ENCODE measurements at places on chromosomes 6 and 20.

DNA sequence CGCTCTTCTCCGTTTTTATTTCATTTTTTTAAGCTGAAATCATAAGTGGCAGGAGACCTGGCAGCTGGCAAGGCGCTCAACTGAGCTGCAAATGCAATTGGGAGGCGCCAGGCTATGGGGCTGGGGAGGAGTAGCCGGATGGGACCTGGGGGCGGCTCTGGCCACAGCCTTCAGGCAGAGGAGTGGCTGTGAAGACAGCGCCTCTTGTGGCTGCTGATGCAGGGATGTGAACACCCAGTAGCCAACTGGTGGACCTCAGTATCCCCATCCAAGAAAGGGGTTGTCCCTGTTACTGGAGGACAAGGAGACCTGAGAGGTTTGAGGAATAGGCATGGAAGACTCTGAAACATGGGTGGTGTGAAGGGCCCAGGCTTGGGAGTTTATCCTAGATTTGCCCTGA is 12.6 kb downstream of the KCNK17 start:
- DNase-seq = no peak

DNA sequence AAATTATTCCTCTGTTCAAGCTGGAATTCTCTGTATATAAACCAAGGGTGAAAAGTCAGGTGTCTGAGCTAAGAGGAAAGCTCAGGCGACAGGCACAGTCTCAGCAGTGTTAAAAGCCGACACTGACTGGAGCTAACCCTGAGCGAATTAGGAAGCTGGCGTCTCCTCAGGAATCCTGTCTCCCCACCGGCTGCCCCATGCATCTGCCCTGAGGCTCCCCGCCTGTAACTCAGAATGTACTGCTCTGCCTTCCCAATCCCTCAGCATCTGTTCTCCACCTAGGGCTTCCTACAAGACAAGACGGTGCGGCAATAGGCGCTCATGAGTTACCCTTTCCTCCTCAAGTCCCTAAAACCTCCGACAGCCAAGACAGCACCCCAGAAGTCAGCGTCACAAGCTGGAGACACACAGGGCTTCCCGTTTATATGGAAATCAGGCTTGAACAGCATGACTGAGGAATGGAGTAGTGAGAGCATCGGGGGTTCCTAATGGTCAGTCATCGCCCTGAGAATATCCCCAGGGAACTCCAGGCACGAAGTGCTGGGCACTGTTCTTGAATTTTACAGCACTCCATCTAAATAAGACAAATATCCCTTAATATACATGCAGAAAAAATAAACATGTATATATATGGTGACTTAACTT is 33.5 kb downstream of the WDR27 start:
- no peak for DNase-seq

GRCh38 chr6:11423667-11424066 is 113.9 kb upstream of the TMEM170B start:
- DNase-seq = no peak

DNA sequence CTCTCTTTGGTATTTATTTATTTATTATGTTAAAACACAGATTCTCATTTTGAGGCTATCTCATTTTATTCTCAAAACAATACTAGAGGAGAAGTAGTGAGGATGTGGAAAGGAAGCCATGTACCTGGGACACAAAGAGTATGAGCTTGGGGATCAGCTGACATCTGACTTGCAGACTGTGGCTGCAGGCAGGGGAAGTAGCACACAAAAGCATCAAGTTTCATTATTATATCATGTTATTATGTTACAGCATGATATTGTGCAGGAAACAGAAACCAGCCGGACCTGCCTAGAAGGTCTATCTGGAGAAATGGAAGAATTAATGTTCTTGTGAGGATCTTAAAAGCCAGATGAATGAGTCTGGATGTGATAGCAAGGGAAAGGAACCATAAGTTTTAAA is 248.2 kb downstream of the KHDC1L start:
- DNase-seq = no peak

DNA sequence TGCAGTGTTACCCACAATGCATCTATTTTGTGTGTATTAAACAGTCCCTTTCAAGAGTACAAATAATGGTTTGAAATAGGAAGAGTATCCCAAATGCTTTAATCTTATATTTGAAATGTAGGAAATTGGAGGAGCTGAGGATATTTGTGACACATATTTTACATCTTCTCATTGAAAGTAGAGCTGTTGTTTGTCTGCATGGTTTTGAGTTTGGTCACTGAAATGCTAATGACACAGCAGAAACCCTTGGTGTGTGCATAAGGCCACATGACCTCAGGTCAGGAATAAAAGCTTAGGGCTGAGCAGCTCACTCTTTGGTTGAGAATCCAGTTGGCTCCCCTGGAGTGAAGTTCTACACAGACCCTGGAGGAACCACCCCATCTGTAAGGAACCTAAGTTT is 49.8 kb downstream of the TPD52L1 start:
- no peak for DNase-seq

DNA sequence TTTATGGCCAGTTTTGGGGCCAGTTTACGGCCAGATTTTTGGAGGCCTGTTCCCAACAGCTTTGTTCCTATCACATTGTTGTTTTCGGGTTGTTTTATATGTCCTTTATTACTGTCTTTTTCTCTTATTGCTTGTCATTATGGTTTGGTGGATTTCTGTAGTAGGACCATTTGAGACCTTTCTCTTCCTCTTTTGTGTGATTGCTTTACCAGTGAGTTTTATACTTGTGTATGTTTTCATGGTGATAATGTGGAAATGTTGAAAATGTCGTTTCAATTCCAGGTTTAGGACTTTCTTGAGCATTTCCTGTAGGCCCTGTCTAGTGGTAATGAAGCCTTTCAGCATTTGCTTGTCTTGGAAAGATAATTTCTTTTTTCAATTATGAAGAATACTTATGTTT is 17.8 kb downstream of the HLA-B start:
- DNase-seq = no peak

GRCh38 chr20:23928788-23929187 is 49.2 kb upstream of the CST5 start:
- no peak for DNase-seq

GRCh38 chr6:56552187-56553130 is 90.2 kb downstream of the DST start:
- no peak for DNase-seq

DNA sequence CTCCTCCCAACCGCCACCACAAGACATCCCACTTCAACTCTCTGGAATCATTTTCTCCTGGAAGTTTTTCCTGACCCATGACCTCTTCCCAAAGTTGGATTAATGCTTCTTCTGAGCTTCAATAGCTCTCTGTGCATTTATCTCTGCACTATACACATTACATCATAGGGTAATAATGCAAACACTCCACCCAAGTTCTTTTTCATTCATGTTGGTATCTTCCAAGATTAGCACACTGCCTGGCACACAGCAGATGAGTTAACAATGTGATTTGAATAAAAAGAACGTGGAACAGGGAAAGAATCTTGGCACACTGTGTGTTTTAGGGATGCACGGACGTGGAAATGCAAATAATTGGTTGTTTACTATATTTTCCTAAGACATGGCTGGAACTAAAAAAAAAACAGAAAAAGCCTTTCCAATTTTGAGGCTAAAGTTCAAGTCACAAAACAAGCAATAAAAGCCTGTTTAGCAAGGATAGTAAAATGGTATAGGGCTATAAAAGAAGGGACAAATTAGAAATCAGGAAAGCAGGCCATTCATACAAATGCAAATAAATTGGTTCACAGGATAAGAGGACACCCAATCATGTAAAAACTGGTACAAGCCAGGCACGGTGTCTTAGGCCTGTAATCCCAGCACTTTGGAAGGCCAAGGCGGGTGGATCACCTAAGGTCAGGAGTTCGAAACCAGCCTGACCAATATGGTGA is 1.6 kb upstream of the FAM135A start:
- DNase-seq = no peak

DNA sequence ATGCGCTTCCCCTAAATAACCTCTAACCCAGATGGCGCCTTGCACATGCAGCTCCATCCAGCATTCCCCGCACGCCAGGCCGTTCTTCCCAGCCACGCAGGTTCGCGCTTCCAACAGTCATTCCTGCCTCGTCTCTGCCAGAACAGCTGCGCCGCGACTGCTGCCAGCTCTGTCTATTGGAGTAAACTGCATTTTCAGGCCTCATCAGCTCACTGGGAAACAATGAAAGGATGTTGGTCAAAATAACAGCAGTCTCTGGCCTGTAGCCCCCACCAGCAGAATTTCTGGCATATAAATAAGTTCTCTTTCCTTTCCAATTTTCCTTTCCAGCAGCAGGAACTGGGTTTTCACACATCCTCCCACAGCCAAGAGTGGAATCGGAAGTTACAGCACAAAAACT is 14.6 kb downstream of the NRSN1 start:
- no peak for DNase-seq

DNA sequence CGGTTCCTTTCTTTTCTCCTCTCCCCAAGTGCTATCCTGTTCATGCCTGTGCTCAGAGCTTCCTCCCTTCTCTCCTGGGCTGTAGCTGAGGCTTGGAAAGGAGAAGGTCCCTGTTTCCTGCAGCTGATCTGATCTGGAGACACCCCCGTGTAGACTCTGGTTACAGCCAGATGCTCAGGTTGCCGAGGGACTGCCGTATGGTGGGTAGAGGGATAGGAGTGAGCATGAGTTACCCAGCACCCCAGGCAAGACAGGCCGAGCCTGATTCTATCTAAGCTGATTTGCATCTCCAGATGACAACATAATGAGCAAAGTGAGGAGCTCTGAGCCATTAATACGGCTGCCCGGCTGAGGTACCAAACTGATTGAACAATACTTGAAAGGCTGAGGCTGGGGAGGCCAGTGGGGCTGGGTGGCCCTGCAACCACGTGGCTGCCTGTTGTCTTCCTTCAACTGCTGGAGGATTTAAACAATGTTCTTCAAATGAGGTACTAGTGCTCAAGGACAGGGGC is 91.8 kb downstream of the ASXL1 start:
- no peak for DNase-seq

DNA sequence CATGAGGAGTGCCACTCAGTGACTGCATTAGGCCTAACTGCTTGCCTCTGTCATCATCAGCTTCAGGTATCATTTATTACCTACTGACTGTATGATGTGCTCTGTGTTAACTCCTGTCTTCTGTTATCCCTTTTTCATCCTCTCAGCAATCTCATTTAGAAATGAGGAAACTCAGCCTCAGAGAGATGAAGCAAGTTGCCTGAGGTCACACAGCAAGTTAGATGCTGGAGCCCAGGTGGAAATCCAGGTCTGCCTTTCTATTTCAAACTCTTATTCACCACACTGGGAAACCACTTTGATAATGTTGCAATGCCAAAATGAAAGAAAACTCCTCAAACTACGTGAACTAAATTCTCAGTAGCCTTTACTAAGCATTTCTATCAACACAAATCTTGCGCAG is 1.3 kb downstream of the FERMT1 start:
- DNase-seq = no peak

DNA sequence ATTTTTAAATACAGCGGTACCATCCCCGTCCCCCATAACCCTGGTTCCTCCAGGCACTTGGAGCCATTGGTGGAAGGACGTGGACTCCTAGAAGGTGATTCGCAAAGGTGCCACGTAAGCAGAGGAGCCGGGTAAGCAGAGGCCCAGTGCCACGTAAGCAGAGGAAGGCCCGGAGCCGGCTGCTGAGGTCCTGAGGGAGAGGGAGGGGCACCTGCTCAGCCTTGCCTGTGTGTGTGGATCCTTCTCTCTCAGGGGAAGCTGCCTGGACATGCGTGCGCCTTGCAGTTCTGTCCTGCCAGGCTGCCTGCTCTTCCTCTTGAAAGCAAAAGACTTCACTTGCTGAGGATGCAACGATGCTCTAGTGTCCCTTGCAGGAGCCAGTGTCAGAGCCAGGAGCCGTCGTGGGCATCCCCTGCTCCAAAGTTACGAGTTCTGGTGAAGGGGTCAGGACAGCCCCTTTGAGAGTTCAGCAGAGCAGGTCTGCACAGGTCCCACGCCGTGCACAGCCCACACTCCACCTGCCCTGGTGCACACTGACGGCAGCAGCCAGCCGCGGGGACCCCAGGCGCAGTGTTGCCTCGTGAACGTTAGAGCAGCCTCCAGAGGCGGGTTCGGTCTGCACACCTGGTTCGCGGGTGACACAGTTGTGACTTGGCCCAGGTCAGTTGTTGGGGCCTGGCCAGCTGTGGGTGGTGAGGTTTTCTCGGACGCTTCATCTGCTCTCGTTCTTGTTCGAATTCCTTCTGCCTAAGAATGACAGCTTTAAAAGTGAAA is 1.9 kb upstream of the NKAIN4 start:
- no peak for DNase-seq

DNA sequence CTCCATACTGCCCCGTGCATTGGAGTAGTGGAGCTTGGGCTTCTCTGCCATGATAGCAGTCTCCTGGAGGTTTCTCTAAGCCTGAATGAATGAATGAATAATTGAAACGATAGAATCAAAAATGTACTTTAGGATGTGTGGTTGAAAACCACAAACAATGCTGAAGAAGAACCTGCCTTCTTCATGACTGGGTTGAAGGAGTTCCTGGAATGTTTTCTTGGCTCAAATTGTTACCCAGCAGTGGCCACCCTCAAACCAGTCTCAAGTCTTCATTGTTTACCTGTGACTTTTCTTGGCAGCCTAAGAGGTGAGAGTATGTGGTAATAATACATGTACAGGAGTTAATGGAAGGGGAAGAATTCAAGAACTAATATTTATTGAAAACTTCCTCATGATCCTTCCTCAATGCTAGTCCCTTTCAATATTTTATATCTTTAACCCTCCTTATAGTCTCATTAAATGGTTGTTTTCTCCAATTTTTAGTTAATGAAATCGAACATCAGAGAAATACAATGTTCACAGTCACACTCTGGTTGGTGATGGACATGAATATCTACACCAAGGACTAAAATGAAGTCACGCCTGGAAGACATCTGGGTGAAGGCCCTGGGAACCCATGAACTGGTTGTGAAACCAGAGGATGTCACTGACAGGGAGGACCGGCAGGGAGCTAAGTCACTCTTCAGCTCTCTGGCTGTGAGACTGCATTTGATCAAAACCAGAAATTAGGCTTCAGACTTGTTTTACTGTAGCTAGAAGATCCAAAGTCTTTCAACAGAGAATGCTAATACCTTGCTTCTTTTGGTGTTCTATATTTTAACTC is at the start of gene GSTA5:
GSTA5 (minus strand) TSS at position 51 of the 823 bp plus-strand sequence.
- DNase-seq = no peak

DNA sequence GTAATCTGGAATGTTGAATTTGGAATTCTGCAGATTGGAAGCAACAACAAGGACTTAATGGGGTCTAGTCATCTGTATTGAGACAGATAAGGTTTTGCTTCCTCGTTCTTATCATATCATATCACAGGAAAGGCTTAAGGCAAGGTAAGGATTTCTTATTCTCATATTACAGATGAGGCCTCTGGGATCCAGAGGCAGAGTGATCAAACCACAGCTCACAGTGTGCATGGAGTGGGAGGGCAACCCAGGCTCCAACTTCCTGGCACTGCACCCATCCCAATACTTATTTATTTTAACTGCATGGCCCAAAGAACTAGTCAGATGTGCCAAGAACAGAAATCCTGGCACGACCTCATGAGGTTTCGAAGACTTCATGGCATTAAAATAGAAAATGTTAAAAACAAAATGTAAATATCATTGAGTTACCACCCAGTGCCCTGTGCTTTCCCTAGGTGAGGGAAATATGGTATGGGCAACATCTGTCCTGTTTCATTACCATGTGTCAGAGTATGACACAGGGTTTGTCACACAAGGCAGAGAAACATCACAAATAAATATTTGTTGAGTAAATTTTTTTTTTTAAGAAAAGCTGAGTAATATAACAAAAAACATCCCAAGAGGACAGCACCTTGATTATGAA is 191.9 kb downstream of the ISM1 start:
- no peak for DNase-seq

Data from brain pericyte (primary cell).